RKO (cell line): ENCODE measurements at places on chromosomes 4 and X.

DNA sequence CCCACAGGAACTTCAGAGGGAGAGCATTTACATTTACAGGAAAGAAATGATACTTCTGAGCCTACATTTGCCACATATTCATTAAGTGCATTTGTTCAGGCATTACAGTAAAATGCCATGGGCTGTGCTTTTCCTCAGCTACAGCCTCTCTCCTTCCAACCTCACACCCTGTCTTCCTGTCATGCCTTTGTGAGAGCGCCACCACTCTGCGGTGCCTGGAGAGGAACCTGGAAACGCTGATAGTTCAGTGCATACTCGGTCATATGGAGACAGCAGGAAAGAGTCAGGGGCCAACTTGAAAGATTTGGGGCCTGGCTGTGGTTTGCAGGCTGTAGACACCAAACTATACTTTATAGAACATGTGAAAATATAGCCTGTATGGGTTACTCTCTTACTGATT lies 40.5 kb downstream of the NFKB1 start:
- no peak for DNase-seq

GRCh38 chr4:3729188-3729881 lies 36.9 kb upstream of the ADRA2C start:
- peak; percentile 5 for DNase-seq

DNA sequence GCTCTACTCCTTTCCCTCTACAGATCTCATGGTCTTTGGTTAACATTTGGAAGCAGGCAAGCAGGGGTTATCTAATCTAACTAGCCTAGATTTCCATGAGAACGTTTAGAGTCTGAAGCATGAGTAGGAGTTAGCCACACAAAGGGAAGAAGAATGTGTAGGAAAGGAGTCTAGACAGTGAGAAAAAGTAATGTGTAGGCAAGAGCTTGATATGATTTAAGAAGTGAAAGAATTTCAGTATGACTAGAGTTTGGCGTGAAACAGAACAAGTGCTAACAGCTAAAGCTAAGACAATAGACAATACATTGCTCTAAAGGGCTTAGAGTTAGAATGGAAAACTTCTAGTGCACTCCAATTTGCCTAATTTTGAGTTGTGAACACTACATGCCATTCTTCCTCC lies 10.8 kb downstream of the CXCL8 start:
- no peak for DNase-seq

DNA sequence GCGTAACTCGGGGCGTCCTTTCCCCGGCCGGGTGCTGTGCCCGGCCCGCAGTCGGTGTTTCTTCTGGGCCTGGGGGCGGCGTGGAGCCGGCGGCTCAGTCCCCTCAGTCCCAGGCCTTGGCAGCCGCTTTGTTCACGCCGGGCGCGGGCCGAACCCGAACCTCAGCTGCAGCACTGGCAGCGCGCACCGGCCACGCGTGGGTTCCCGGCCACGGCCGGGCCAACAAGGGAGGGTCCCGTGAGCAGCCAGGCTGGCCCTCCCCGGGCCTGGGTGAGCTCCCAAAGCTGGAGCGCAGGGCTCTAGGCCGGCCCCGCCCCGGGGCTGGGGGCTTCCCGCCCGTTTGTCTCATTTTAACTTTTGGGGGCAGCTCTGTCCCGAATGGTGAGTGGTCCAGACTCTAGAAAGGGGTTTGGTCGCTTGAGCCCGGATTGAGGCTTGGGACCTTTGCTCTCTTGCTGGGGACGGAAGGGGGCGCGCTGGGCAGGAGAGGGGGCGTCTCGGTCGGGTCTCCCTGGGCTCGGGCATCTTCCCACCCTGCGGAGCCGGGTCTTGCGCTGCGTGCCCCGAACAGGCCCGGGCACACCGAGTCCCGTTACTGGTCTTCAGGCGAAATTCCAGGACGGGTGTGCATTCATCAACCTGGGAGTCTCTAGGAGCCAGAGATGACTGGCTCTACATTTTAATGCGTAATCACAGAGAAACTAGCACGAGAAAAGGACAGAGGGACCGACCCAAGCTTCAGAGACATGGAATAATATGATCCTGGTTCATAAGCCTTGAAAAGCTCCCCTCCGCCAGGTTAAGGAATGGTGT lies 177.1 kb downstream of the CBR4 start:
- peak; percentile 23 for DNase-seq

DNA sequence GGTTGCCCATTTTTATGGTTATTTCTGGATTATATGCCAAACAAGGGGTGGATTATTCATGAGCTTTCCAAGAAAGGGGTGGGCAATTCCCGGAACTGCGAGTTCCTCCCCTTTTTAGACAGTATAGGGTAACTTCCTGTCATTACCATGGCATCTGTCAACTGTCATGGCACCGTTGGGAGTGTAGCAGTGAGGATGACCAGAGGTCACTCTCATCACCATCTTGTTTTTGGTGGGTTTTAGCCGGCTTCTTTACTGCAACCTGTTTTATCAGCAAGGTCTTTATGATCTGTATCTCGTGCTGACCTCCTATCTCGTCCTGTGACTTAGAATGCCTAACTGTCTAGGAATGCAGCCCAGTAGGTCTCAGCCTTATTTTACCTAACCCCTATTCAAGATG lies 57.6 kb downstream of the SH3KBP1 start:
- DNase-seq = no peak

GRCh38 chr4:21769404-21770147 lies 179.0 kb downstream of the KCNIP4 start:
- DNase-seq = no peak

GRCh38 chrX:37509349-37509748 lies 62.1 kb upstream of the LANCL3 start:
- DNase-seq = peak; percentile 21

DNA sequence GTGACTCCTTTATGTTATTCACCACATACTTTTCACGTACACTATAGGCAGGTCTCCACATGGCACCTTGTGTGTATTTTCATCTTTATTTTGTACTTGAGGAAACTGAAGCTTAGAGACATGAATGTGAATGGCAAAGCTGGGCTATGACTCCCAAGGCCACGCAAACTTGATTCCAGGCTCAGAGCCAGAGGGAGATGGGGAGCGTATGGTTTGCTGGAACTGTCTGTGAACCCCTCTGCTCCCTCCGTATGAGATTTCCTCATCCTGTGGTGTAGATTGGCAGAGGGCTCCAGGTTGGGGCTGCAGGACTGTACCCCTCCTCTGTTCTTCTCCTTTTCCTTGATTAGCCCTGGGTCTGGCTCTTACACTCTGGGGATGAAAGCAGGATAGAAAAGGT lies 16.1 kb upstream of the STARD8 start:
- no peak for DNase-seq

- DNase-seq = no peak
Measured at GRCh38 chr4:19947349-19947748, 304.4 kb upstream of the SLIT2 start.

GRCh38 chr4:186725469-186726425 lies 2.1 kb upstream of the FAT1 start:
- DNase-seq = peak; percentile 83

- DNase-seq = no peak
Measured at GRCh38 chr4:80011636-80012236, 61.3 kb downstream of the ANTXR2 start.

GRCh38 chr4:147578051-147578476 lies 39.1 kb upstream of the TMEM184C start:
- DNase-seq = peak; percentile 87

GRCh38 chr4:24693636-24694035 lies 101.7 kb upstream of the SOD3 start:
- no peak for DNase-seq

GRCh38 chr4:47462799-47463234 lies 685 bp downstream of the COMMD8 start:
- peak; percentile 35 for DNase-seq

DNA sequence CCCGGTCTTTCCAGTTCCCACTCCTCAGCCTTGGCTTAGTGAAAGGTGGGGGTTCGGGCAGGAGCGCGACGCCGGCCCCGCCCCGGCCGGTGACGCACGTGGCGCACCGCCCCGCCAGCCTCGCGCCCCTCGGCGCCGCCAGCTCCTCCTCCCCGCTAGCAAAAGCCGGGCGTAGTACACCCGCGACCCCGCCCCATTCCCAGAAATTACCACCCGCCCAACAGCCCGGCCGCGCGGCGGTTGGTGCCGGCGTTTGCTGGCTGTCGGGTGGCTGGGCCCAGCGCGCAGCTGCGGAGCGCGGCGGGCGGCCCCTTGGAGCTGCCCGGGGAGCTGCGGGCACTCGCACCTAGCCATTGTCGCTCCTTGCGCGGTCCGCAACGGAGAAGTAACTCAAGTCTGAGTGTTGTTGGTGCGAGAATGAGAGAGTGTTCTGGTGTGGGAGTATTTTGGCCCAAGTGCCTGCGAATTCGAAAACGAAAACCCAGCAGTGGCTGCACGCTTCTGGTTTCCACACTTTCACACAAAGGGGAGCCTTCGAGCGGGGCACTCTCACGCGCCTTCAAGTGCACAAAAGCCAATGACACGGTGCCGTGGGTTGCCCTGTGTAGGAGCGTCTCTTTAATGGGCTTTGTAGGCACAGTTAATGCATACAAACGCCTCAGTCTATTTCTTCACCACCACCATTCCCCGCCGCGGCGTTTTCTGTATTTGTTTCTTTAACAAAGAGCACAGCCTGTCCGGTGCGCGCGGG lies 1.0 kb upstream of the ELF2 start:
- DNase-seq = peak; percentile 90

GRCh38 chrX:125436855-125437254 lies 117.2 kb downstream of the TEX13C start:
- DNase-seq = peak; percentile 10

DNA sequence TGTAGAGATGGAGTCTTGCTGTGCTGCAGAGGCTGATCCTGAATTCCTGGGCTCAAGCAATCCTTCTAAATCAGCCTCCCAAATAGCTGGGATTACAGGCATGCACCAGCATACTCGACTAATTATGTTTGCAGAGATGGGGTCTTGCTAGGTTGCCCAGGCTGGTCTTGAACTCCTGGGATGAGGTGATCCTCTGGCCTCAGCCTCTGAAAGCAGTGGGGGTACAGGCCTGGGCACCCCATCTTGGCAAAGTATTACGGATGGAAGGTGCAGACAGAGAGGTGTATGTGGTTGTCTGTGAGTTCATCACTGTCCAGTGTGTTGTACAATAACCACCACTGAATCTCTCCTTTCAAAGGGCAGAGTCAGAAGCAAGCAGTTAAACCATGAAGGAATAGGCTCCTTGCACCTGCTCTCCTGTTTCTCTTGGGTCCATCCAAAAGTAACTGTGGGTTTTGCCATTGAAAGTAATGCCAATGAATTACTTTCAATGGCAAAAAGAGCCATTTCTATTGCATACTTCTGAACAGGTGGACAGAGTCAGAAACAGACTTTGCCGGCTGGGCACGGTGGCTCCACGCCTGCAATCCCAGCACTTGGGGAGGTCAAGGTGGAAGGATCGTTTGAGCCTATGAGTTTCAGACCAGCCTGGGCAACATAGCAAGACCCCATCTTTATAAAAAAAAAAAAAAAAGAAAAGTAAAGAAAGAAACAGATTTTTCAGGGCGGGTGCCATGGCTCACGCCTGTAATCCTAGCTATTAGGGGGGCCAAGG lies 7.0 kb upstream of the AKAP17A start:
- DNase-seq = no peak

GRCh38 chrX:67749536-67749935 lies 205.7 kb downstream of the AR start:
- no peak for DNase-seq

- DNase-seq = peak; percentile 38
Measured at GRCh38 chrX:131854581-131854980, 168.5 kb upstream of the STK26 start.

GRCh38 chr4:5773271-5773555 lies 62.2 kb downstream of the EVC start:
- no peak for DNase-seq

DNA sequence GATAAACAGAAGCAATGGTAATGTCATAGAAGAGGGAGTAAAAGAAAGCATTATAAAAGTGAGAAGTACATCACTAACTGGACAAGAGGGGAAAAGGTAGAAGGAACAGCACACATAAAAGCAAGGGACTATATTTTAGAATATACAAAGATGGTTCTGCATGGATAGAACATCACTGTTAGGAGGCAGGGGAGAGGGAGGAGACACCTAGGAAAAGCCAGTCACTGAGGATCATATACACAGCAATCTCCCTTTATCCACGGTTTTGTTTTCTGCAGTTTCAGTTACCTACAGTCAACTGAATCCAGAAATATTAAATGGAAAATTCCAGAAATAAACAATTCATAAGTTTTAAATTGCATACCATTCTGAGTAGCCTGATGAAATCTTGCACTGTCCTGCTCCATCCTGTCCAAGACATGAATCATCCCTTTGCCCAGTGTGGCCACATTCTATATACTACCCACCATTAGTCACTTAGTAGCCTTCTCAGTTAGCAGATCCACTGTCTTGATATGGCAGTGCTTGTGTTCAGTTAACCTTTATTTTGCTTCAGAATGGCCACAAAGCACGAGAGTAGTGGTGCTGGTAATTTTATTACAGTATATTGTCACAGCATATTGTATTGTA lies 74.2 kb downstream of the PPA2 start:
- peak; percentile 86 for DNase-seq

GRCh38 chr4:77021614-77022089 lies 54.1 kb downstream of the CCNI start:
- no peak for DNase-seq

DNA sequence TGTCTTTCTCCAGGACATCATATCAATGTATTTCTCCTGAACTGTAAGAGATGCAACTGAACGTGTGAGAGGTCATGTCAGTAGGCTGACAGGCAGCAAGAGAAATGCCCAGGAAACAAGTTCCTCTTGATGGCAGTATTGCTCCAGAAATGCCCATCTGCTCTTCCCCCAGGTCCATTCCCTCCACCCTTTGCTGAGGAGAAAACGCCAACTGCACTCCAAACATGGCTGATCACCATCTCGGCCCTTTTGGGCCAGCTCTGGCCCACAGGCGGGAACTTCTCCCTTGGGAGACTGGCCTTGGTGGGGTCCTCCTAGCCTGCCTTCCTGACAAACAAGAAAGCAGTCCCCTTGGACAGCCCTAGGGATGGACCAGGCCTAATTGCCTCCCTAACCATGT lies 276.5 kb upstream of the AGTR2 start:
- peak; percentile 66 for DNase-seq

DNA sequence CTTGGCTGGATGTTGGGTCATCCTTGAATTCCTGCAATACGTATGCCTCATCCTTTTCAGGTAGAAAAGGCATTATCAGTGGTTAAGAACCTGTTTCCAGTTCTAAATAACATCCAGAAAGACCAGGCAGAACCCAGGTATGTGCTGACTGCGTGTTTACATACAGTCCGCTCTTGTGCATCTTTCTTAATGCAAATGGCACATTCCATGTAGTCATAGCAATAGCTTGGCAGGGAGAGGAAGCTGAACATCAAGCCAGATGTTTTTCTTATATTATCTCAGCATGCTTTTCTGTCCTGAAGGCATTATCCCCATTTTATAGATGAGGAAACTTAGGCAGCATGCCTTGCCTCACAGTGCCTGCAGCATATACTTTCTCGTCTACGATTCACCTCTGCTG lies 2.1 kb downstream of the DCLK2 start:
- DNase-seq = peak; percentile 6

- DNase-seq = no peak
Measured at GRCh38 chr4:39931441-39931901, 46.2 kb downstream of the PDS5A start.
